Dorsolateral prefrontal cortex (tissue), 122 donors: ENCODE measurements at places on chromosomes 5 and 9. TPM values are rescaled to one million over a fixed set of nuclear protein-coding genes. Genes with fewer than 3 reads are reported as not detected.

CBY3 gene
- not detected for total RNA-seq

PFN3 gene
- total RNA-seq, result not detected

LHX6 gene
- 14.9 TPM for total RNA-seq

TMC1 gene
- 1.6 TPM for total RNA-seq

IFNA13 gene
- total RNA-seq, result not detected

WHRN gene
- total RNA-seq, result 22.6 TPM

PCSK1 gene
- 29.0 TPM for total RNA-seq

MYO10 gene
- 71.1 TPM for total RNA-seq

SRA1 gene
- total RNA-seq, result 34.1 TPM

PKD2L2 gene
- total RNA-seq, result not detected

PHYHD1 gene
- 16.5 TPM for total RNA-seq

SLC28A3 gene
- total RNA-seq, result not detected

PIP5KL1 gene
- 8.2 TPM for total RNA-seq

ANKRD55 gene
- total RNA-seq, result 4.6 TPM

CENPK gene
- total RNA-seq, result 2.2 TPM

ARL10 gene
- total RNA-seq, result 33.4 TPM

AGXT2 gene
- total RNA-seq, result not detected

TMEM174 gene
- not detected for total RNA-seq

KIAA1958 gene
- 24.9 TPM for total RNA-seq

LECT2 gene
- not detected for total RNA-seq

CER1 gene
- total RNA-seq, result 0.44 TPM

FOXD4 gene
- 1.1 TPM for total RNA-seq

ORM2 gene
- not detected for total RNA-seq

HBEGF gene
- total RNA-seq, result 9.7 TPM

ZNF367 gene
- 1.4 TPM for total RNA-seq

GCNT4 gene
- 4.5 TPM for total RNA-seq

SHOC1 gene
- not detected for total RNA-seq

NOXA1 gene
- total RNA-seq, result 20.9 TPM

LRRC8A gene
- total RNA-seq, result 104 TPM

CACFD1 gene
- 20.0 TPM for total RNA-seq
